Colonic mucosa (tissue), 4 donors: ENCODE measurements at places on chromosomes 13 and 19. TPM values are rescaled to one million over a fixed set of nuclear protein-coding genes. Genes with fewer than 3 reads are reported as not detected.

DNA sequence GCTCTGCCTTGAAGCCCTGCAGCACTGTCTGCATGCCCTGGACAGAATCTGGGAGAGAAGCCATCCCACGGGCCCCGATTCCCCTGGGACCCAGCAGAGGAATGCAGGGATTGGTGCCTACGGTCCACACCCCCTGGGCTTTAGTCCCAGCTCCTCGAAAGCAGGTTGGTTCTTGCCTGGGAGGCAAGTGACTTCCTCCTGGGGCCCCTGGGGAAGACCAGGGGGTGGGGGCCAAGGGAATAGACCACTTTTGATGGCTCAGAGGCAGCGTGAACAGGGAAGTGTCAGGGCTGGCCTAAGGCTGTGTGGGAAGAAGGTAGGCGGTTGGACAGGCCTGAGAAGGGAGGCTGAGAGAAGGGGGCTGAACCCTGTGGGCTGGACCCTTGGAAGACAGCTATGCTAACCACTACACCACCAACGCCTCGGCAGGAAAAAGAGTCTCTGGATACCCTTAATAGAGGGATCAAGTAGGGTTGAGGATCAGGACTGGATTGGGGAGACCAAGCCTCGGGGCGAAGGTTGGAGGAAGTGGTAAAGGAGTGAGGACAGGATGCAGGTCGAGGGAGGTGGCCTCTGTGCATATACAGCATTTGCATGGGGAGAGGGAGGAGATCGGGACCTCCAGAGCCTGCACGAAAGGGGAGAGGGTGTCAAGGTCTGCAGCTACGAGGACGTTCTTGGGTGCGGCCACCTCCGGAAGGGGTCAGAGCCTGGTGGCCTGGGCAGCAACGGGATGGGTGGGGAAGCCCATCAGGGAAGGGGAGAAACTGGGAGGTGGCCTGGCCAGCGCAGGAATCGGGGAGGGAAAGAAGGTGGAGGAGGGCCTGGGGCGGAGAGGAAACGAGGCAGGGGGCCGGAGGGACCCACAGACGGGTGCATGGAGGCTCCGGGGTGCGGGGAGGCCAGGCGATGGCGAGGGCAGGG, 709 bp downstream of the DPP9 start:
- peak; percentile 50 for DNase-seq
- H3K27me3 ChIP-seq = no peaks in the 10 kb centered on the region
- peak overlapping the region; percentile 86 for H3K27ac ChIP-seq
- peak overlapping the region; percentile 94 for H3K4me3 ChIP-seq
- no peaks in the 10 kb centered on the region for H3K36me3 ChIP-seq
- H3K4me1 ChIP-seq = peaks cover 11% of the 10 kb centered on the region

GRCh38 chr19:963486-963951, 20.6 kb upstream of the WDR18 start:
- H3K4me3 ChIP-seq = no peak overlapping the region
- H3K27me3 ChIP-seq = no peaks in the 10 kb centered on the region
- H3K4me1 ChIP-seq = no peaks in the 10 kb centered on the region
- H3K27ac ChIP-seq = no peak overlapping the region

The STX10 gene
- 51.0 TPM for total RNA-seq

GRCh38 chr13:33080972-33081590, 64.9 kb downstream of the KL start:
- no peak for DNase-seq
- H3K4me3 ChIP-seq = no peak overlapping the region
- no peaks in the 10 kb centered on the region for H3K4me1 ChIP-seq
- no peaks in the 10 kb centered on the region for H3K36me3 ChIP-seq

The STOML3 gene
- not detected for total RNA-seq

The ZNF430 gene
- 7.7 TPM for total RNA-seq

DNA sequence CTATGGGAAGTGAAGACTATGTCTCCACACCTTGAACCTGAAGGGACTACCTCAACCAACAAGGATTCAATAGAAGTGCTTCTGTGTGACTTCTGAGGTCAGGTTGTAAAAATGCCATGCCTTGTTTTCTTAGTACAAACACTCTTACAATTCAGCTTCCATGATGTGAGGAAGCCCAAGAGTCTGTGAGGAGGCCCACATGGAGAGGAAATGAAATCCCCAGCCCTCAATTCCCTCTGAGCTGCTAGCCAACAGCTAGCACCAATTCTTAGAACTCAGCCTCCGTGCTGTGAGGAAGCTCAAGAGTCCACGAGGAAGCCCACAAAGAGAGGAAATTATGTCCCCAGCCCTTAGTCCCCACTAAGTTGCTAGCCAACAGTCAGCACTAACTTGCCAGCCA, 12.6 kb upstream of the LMTK3 start:
- H3K4me1 ChIP-seq = no peaks in the 10 kb centered on the region
- H3K36me3 ChIP-seq = no peaks in the 10 kb centered on the region
- H3K4me3 ChIP-seq = no peak overlapping the region
- H3K27ac ChIP-seq = no peak overlapping the region
- no peak for DNase-seq

- H3K27ac ChIP-seq = no peak overlapping the region
- no peak overlapping the region for H3K4me3 ChIP-seq
- H3K4me1 ChIP-seq = no peaks in the 10 kb centered on the region
- H3K36me3 ChIP-seq = no peaks in the 10 kb centered on the region
- no peak for DNase-seq
- no peaks in the 10 kb centered on the region for H3K27me3 ChIP-seq
Measured at GRCh38 chr19:33686687-33687480, 65.1 kb downstream of the CHST8 start.

DNA sequence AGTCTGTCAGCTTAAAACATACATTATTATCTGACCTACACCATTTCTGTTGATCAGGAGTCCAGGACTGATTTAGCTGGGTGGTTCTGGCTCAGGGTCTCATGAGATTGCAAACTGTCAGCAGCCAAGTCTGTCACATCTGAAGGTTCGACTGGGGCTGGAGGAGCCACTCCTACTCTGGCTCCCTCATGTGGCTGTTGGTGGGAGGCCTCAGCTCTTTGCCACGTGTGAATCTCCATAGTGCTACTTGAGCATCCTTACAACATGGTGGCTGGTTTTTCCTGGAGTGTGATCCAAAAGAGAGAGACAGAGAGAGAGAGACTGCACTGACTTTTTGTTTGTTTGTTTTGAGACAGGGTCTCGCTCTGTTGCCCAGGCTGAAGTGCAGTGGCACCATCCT, 63.6 kb upstream of the NFIC start:
- no peak overlapping the region for H3K4me3 ChIP-seq
- no peak for DNase-seq
- H3K27ac ChIP-seq = no peak overlapping the region

The LILRA6 gene
- 0.54 TPM for total RNA-seq

The SIGLEC5 gene
- not detected for total RNA-seq

DNA sequence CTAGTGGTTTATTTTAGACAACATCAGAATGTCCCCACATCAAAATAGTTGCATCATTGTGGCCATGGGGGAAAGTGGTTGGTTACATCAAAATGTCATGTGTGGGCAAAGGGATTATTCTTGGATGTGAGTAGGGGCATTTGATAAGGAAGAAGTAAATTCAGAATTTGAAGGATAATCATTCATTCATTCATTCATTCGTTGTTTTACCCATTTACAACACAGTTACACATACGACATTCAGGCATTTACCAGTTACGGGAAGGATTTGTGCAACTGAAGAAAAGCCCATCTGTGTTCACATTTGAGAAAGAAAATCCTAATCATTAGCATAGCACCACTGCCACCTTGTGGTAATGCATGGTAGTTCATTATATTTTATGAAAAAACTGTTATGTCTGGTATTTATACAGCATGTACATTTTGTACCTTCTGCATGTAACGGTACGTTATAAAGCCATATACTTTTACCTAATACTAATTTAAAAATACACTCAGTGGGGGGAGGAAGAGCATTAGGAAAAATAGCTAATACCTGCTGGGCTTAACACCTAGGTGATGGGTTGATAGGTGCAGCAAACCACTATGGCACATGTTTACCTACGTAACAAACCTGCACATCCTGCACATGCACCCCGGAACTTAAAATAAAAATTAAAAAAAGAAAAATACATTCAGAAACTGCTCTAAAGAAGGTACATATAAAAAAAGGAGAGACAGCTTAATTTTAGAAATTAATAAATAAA, 62.1 kb downstream of the DGKH start:
- no peak overlapping the region for H3K27ac ChIP-seq
- no peaks in the 10 kb centered on the region for H3K36me3 ChIP-seq
- no peaks in the 10 kb centered on the region for H3K27me3 ChIP-seq
- DNase-seq = peak; percentile 30
- H3K4me1 ChIP-seq = no peaks in the 10 kb centered on the region

The ZNF556 gene
- total RNA-seq = not detected

- no peaks in the 10 kb centered on the region for H3K27me3 ChIP-seq
- no peak overlapping the region for H3K27ac ChIP-seq
- no peaks in the 10 kb centered on the region for H3K4me1 ChIP-seq
Measured at GRCh38 chr19:4208385-4209094, 20.8 kb upstream of the EBI3 start.

GRCh38 chr19:4597278-4597974, 37.9 kb upstream of the SEMA6B start:
- no peak overlapping the region for H3K27ac ChIP-seq
- no peak for DNase-seq
- no peaks in the 10 kb centered on the region for H3K4me1 ChIP-seq
- H3K27me3 ChIP-seq = peaks cover 9% of the 10 kb centered on the region
- H3K36me3 ChIP-seq = no peaks in the 10 kb centered on the region

GRCh38 chr19:23698711-23699520, 11.9 kb upstream of the ZNF675 start:
- H3K4me3 ChIP-seq = no peak overlapping the region
- no peak overlapping the region for H3K27ac ChIP-seq
- no peaks in the 10 kb centered on the region for H3K4me1 ChIP-seq
- H3K36me3 ChIP-seq = no peaks in the 10 kb centered on the region
- DNase-seq = peak; percentile 52
- H3K27me3 ChIP-seq = no peaks in the 10 kb centered on the region

The ZNF558 gene
- 14.1 TPM for total RNA-seq

GRCh38 chr19:19486343-19487076, 28.8 kb downstream of the TSSK6 start:
- H3K4me1 ChIP-seq = peaks cover 29% of the 10 kb centered on the region
- no peak for DNase-seq
- no peaks in the 10 kb centered on the region for H3K36me3 ChIP-seq

DNA sequence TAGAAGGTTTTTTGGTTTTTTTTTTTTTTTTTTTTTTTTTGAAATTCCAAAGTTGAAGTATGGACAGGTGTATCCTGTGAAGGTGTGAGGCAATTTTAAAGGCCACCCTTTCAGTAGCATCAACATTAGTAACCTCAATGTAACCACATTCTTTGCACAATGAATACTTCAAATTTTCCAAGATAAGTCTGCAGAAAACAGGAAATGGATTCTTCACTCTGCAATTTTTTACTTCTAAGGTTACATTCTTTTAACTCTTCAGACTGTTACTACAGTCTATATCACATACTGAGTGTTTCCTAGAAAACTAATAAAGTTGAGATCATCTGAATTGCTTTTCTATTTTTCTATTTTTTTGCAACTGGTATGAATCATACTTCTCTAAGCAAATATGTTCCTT, 569.0 kb upstream of the GPC6 start:
- DNase-seq = no peak
- no peak overlapping the region for H3K4me3 ChIP-seq
- no peaks in the 10 kb centered on the region for H3K4me1 ChIP-seq
- H3K27me3 ChIP-seq = no peaks in the 10 kb centered on the region
- H3K36me3 ChIP-seq = no peaks in the 10 kb centered on the region

- H3K27me3 ChIP-seq = no peaks in the 10 kb centered on the region
- H3K4me3 ChIP-seq = no peak overlapping the region
Measured at GRCh38 chr13:78632996-78633395, 26.0 kb downstream of the OBI1 start.

DNA sequence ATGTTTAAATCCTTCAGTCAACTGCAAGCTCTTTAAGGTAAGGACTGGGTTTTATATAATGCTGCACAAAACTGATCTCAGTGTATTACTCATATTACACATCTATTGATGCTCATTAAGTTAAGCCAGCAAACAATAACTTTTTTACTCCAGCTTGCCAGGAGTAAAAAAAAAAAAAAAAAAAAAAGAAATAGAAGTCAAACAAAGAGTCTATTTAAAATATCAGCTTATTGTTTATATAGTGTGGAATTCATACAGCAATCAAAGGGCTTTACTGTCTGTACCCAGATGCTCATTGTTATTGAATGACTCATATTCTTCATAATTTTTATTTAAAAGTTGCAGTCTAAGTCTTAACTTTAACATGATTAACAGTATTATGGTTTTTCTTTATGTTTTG, 21.8 kb upstream of the KBTBD7 start:
- H3K27me3 ChIP-seq = no peaks in the 10 kb centered on the region
- H3K27ac ChIP-seq = no peak overlapping the region
- no peaks in the 10 kb centered on the region for H3K4me1 ChIP-seq
- no peak overlapping the region for H3K4me3 ChIP-seq
- no peaks in the 10 kb centered on the region for H3K36me3 ChIP-seq

GRCh38 chr19:33736787-33737186, 59.9 kb upstream of the KCTD15 start:
- no peak overlapping the region for H3K4me3 ChIP-seq
- H3K27ac ChIP-seq = no peak overlapping the region
- H3K27me3 ChIP-seq = no peaks in the 10 kb centered on the region
- no peak for DNase-seq

DNA sequence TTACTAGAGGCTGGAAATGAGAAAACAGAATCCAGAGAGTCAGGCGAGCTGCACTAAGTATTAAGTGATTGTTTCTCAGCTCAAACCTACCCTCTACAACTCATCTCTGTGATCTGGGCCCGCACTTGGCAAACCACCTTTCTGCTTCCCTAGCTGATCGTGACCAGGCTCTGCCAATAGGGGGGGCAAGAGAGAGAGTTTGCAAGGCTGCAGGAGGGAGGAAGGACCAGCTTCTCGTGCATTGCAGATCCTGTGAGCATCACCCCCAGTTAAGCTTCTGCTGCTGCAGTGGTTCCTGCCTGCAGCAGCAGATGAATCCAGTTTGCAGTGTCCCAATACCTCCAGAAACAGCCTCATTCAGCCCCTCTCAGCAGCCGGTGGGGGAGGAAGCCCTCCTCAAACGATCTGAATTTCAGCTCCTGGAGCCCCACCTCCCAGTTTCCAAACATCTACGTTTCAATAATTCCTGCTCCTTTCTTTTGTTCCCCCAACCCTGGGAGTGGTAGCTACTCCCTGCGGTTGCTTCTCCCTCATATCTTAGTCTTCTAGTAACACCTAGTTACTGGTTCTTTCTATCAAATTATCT, 20.0 kb downstream of the XRCC1 start:
- H3K27me3 ChIP-seq = no peaks in the 10 kb centered on the region
- peaks cover 5% of the 10 kb centered on the region for H3K36me3 ChIP-seq
- H3K4me3 ChIP-seq = no peak overlapping the region
- H3K4me1 ChIP-seq = no peaks in the 10 kb centered on the region
- peak; percentile 86 for DNase-seq

DNA sequence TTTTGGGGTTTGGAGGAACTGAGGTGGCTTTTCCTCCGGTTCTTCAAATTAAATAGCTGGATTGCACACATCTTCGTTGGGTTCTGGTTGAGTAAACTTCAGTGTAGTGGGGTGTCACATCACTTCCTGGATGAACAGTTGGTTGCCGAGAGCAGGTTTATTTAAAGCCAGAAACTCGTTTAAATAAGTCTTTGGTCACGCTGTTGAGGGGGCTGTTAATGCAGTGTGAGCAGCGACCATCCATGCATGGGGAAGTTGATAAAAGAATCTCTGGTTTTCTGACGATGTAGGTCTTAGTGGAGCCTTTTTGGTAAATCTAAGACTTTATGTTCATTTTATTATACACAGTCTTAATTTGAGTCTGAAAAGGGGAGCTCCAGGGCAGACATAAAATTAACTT, 351.2 kb upstream of the ARGLU1 start:
- no peak overlapping the region for H3K27ac ChIP-seq
- DNase-seq = no peak
- H3K27me3 ChIP-seq = no peaks in the 10 kb centered on the region

GRCh38 chr13:112213467-112214255, 146.7 kb downstream of the SOX1 start:
- no peak overlapping the region for H3K27ac ChIP-seq
- no peak overlapping the region for H3K4me3 ChIP-seq
- H3K4me1 ChIP-seq = no peaks in the 10 kb centered on the region
- H3K27me3 ChIP-seq = no peaks in the 10 kb centered on the region
- peak; percentile 69 for DNase-seq
- no peaks in the 10 kb centered on the region for H3K36me3 ChIP-seq
